Hematopoietic multipotent progenitor cell (in vitro differentiated cells): ENCODE measurements at places on chromosomes 7 and 10. TPM values are rescaled to one million over a fixed set of nuclear protein-coding genes. Genes with fewer than 3 reads are reported as not detected.
A peak's percentile ranks its signal among the peaks of the same experiment; 100 is the strongest.

Gene NRAP
- total RNA-seq, result not detected

Gene OPN1SW
- total RNA-seq, result not detected

Gene PIK3CG
- total RNA-seq, result 51.2 TPM

GRCh38 chr7:28988091-28988490, 30.0 kb upstream of the TRIL start:
- DNase-seq, result no peak

DNA sequence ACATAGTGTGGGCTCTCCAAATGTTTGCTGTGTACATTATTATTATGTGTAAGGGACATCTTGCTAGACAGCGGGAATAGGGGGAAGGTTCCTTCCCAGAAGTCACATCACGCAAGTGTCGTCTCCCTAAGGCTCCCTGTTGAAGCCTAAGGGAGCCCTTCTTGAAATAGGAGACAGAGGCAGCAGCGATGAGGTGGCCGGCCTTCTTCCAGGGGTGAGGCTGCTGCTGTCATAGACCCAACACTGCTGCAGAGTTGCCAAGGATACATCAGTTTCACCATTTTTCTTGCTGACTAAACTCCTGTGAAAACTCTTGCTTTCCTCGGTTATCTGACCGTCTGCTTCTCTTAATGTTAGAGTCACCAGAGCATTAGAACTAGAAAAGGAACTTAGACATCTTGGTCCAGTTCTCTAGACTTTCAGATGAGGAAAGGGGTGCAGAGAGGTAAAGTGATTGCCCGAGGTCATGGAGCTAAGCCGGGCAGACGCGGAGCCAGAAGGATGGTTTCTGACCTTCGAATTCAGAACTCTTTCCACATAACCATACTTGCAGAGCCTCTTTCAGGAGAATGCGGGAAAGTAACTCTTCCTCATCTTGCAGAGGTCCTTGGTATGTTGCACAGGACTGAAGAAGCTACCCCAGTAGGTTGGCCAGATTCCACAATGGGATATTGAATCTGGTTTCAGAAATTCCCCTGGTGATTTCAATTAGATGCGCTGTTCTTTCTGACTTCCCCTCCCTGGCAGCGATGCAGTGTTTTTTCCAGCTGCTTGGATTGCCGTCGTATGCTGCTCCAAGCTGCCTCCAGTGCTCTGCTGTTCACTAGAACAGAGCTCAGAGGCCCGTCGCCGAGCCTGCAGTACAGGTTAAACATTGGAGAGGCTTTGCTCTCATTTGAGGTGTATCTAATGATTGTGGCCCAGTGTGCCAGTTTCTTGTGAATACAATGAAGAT, 217.1 kb downstream of the CAMK1D start:
- DNase-seq, result no peak

- no peak for DNase-seq
Measured at GRCh38 chr7:132789281-132789680, 213.0 kb upstream of the PLXNA4 start.

DNA sequence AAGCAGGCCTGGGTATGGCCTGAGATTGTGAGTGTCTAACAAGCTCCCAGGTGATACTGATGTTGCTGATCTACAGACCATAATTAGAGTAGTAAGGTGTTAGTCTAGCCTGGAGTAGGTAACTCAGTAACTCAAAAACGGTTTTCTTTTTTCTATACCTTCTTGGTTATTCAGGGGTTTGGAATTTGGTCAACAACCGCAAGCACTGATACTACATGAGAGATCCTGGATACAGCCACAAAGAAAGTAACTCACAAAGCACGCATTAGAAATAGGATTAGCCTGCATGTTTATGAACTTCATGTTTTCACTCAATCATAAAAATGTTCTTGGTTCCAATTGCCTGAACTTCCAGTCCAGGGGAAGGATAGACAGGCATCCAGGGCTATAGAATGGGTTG, 803.5 kb downstream of the MAGI2 start:
- no peak for DNase-seq

DNA sequence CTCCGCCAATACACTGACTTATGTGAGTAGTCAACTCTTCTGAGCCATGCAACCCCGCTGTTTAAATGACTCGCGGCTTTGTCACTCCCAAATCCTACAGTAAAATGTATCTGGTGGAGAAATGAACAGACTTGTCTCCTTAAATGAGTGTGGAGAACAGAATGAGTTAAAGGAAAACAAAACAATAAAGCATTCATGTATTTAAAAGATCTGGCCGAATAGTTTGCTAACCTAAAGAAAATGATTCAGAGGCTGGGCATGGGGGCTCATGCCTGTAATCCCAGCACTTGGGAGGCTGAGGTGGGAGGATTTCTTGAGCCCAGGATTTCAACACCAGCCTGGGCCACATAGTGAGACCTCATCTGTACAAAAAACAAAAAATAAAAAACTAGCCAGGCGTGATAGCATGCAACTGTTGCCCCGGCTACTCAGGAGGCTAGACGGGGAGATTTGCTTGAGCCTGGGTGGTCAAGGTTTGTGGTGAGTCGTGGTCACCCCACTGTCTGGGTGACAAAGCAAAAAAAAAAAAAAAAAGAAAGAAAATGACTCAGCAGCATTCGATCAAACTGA, 86.5 kb upstream of the PFKP start:
- no peak for DNase-seq

- peak; percentile 61 for DNase-seq
Measured at GRCh38 chr7:140876519-140877248, 48.0 kb downstream of the BRAF start.

- DNase-seq, result peak; percentile 90
Measured at GRCh38 chr7:135147899-135148721, at the start of gene TMEM140. TMEM140 (plus strand) TSS chr7:135148072; CDS start chr7:135164442, 16,370 bp downstream.
